ENCODE measurements at places on chromosomes 6 and 20.

GRCh38 chr6:121110733-121111132 lies 223.5 kb downstream of the TBC1D32 start:
- DNase-seq = no peak

DNA sequence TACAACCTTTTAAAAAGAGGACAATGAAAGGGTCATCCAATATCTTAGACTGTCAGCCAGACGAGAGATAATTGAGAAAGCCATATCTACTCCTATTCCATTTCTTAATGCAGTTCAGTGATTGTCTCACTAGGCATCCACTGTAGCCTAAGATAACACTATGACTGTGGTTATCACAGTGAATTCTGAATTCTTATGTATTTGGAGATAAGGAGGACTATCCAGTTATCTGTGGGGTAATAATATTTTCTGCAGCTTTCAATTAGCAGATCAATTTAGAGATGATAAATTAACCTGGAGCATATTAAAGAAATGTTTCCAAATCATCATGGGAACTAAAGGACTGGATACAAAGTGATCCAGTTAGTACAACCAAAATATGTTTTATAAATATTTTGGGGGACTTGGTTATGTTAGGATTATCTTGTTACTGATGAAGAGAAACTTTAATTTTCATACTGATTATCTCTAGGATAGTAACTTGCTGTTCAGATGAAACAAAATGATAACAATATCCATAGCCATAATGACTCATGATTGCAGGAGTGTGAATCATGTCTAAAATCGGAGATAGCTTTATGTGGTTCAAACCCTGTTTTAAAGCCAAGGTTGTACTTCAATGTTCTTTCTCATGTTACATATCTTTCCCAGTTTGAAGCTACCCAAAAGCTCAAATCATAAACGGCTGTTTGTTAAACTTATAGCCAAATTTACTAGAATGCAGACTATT lies 1152.0 kb downstream of the HACE1 start:
- no peak for DNase-seq

DNA sequence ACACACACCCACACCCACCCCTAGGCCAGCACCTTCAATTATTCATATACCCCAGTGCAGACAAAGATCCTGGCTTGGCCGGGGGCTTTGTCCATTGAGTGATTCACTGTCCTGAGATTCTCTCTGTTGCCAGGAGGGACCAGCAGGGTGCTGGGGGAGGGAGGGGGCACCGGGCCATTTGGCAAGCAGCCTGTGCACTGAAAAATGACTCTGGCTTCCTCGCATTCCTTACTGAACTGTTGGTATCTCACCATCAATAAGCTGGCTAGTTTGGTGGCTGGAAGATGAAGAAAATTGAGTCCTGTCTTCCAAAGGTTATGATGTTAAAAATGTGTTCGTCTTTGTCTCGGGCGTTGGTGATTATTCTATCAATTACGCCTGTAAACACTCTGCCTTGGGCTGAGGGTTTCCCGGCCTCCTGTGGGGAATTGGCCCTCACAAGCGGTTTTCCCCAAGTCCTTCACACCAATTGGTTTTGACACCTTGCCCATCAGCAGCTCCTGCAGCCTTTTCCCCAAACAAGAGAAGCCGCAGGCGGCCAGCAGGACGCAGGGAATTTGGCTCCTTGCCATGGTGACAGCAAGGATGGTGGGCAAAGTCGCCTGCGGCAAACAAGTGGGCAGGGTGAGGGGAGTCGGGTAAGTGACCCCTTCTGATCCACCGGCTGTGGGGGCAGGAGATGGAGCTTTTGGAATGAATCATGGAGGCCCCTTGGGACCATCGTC lies 4.9 kb downstream of the VSTM2L start:
- DNase-seq = no peak

- DNase-seq = no peak
Observed at GRCh38 chr6:12009876-12010634, 2.1 kb upstream of the HIVEP1 start.

DNA sequence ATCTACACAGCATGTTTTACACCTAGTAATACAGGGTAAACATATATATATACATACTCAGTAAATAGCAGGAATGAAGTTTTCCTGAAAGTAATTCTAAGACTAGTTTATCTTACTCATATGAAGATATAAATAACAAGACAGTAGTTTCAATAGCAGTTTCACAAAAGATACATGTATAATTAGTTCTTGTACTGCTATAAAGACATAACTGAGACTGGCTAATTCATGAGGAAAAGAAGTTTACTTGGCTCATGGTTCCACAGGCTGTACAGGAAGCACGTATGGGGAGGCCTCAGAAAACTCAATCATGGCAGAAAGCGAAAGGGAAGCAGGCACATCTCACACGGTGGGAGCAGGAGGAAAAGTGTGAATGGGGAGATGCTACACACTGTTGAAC lies 16.9 kb downstream of the RARS2 start:
- DNase-seq = no peak

DNA sequence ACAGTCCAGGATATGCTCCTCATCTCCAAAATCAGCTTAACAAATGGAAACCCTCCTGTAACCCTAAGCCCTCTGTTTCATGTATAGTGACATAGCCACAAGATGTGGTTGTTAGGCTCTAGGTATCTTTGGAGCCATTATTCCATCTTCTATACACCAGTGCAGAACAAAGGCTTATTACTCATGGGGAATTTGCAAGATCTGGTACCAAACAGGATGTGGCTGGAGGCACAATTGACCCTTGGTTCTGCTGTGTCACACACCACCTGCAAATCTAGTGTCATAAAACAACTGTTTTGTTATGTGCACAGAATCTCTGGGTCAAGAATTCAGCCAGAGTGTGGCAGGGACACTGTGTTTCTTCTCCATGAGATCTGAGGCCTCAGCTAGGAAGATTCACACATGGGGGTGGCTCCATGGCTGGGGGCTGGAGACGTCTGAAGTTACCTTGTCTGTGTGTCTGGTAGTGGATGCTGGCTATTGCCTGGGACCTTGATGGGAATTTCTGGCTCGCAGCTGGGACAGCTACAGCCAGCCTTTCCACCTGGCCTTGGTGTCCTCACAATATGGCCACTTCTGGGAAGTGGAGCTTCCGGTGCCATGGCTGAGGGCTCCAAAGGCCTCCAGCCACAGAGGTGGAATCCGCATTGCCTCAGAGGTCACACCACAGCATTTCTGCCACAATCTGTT lies 369.9 kb downstream of the CDH26 start:
- no peak for DNase-seq

Data from dorsolateral prefrontal cortex (tissue), 122 donors.